ENCODE measurements at places on chromosomes 7 and 10.

DNA sequence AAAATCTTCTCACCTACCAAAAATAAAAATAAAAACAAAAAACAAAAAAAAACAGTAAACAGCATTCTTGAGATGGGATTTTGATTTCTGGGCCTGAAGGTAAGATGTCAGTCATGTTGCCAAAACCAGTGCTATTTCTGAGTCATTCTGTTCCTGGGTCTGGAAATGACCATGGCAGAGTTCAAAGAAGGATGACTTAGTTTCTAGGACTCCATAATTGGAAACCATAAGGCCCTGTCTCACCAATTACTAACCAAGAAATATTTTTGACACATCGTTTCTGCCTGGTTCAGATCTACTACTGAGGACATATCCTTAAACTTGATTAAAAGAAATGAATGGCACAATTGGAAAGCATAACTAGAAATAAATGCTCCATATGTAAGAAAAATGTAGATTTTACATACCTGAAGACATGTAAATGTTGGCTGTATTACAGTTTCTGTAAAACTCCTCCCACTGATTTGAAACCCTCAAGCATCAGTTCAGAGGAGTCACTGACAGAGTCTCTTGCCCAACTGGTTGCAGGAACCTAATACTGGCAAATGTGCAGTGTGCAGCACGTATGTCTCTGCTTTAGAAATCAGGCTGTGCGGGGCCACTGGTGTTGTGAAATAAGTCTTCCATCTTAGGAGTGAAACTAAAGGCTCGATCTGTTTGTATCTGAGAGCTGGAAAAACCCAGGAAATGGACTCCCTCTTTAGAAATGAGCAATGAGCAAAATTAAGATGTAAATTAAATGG is 84.8 kb upstream of the EGR2 start:
- DNase-seq, result no peak

GRCh38 chr7:150337659-150338081 is 3.8 kb downstream of the RARRES2 start:
- DNase-seq, result no peak

DNA sequence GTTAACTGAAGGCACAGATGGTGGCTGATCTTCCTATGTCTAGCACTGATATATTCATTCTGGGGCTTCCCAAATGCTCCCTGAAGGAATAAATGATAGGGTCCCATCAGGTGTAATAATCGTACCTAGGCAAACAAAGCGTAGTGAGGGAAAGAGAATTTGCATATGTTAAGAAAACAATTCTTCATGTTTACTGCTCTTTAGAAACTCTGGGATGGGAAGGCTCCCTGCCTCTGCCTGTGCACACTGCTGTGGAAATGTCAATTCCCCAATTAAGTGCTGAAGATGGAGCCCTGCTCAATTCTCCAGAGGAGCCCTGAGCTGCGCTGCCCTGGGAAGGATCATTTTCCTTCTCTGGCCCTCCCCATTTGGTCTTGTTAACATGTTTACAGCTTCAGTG is 380.9 kb upstream of the ADARB2 start:
- DNase-seq, result no peak

DNA sequence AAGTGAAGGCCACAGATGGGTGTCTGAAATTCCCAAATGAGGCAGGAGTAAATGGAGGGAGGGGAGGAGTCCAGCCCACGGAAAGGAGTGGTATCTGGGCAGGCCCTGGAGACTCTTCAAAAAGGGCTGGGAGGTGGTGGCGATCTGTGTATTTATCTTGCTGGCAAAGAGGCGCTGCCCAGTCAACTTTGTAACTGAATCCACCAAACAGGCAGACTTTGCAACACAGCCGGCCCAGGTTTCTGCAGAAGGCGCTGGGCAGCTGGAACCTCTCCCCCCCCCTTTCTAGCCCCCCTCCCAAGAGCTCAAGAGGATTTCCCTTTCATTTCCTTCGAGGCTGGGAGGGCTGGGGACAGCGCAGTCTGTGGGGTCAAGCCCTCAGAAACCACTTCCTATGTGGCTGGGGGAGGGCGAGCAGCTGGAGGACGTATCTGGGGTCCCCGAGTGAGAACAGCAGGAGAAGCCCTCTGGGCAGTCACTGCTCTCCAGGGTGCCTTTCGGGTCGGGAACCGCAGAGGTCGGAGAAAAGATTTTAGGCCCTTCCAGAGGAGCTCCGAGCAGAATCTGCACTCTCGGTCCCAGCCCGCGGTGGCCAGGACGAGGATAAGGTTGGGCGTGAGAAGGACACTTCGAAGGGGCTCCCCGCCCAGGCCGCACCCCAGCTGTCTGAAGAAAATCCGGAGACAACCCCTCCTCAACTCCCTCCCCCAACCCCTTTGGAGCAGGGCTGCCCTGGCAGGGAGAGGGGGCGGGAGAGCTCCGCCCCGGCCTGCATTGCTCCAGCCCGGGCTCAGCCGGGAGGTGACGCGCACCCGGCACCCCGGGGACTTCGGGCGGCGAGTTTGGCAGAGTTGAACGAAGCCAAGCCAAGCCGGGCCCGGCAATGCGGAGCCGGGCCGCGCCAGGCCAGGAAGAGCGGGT is 965 bp downstream of the ZCCHC24 start:
- peak; percentile 71 for DNase-seq

- DNase-seq, result no peak
Observed at GRCh38 chr7:87170828-87171227, 18.6 kb downstream of the DMTF1 start.

DNA sequence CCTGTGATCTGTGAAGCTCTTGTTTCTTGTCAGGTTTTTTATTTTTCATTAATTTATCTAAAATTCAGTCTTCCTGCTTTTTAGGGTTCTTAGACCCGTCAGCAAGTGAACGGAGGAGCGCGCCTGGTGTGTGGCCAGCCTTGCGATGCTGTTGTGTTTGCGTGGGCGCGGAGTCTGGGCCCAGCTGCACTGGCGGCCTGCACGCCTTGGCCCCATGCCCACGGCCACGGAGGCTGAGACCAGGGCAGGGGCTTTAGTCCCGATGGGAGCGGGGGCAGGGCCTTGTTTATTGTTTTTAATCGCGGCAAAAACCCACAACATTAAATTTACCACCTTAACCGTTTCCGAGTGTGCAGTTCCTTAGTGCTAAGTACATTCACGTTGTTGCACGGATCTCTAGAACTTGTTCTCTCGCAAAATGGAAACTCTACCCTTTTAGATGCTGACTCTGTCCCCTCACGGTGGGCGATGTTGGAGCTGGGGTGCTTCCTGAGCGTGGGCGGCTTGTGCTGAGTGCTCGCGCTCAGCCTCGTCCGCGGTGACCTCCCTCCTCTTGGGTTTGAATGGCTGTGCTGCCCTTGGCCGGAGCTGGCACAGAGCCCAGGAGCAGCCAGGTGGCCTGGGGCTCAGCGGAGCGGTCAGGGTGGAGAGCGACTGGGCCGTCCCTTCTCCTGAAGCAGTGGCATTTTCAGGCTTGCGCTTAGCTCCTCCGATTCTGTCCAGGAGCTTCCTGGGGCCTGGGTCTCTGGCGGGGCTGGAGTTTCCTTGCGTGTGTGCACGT is 69.1 kb downstream of the INPP5A start:
- no peak for DNase-seq

- peak; percentile 34 for DNase-seq
Observed at GRCh38 chr10:69407621-69408301, 9.0 kb downstream of the TACR2 start.

GRCh38 chr10:102951316-102951715 is 33.2 kb downstream of the CNNM2 start:
- DNase-seq, result no peak

DNA sequence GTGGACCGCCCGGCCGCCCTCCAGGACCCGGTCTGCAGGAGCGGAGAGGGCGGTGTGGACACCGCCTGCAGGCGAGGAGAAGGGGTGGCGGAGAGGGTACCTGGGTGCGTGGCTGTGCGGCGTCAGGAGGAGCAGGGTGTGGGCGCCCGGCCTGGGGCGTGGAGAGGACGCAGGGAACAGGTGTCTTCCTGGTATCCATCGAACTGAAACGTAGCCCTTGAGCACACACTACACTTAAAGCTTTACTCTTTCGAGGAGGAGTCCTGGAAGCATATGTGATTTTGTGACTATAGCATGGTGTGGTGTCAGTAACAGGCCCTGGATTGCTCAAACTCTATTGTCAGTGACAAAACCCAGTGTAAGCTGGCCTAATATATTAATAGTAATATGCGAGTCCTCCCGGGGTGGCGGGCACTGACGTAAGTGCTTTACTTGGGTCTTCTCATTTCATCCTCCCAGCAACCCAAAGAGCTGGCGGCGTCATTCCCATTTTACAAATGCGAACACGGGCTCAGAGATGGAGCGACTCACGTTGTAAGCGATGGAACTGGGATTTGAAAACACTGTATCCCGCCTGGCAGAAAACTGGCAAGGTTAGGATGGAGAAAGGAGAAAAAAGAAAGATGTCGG is 508 bp upstream of the TECPR1 start:
- DNase-seq, result no peak

DNA sequence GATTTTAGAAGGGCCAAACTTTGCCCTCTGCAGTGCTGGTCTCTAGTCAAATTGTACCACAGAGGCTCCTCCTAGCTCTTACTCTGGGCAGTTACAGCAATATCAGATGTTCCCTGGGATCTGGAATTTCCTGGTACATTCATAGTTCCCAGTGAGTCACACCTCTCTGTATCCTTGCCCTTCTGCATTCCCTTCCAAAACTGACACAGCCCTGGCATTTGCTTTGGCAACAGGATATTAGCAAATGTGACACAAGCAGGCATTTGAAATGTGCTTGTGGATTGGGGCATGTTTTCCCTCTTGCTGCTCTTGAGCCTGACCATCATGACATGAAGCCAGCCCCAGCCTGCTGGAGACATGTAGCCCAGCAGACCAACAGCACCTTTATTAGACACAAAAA is 284.7 kb upstream of the AKR1E2 start:
- DNase-seq, result no peak

DNA sequence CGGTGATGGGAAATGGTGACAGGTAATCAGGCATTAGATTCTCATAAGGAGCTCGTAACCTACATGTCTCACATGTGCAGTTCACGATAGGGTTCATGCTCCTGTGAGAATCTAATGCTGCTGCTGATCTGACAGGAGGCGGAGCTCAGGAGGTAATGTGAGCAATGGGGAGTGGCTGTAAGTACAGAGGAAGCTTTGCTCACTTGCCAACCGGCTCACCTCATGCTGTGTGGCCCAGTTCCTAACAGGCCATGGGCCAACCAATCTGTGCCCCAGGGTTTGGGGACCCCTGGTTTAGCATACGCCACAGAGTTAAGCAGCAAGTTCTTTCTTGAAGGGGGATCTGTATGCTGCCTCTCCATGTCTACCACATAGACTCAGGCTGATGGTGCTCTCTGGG is 133.1 kb downstream of the IQUB start:
- no peak for DNase-seq

GRCh38 chr7:109926738-109927137 is 1164.2 kb upstream of the LRRN3 start:
- no peak for DNase-seq

DNA sequence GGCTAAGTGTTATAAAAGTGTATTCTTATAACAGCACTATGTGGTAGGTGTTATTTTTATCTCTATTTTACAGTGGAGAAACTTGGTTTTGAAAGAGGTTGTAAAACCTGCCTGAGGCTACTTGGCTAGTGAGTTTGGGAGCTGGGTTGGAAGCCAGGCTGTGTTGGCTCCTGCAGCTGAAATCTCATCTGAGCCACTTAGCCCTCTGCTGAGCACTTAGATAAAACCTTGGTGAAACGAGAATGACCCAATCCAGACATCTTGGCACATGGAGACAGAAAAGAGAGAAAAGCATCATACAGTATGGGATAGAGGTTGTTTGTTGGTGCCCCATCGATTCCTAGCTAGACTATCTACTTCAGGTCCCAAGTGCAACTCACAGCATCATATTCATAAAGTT is 37.4 kb downstream of the BLNK start:
- DNase-seq, result no peak

DNA sequence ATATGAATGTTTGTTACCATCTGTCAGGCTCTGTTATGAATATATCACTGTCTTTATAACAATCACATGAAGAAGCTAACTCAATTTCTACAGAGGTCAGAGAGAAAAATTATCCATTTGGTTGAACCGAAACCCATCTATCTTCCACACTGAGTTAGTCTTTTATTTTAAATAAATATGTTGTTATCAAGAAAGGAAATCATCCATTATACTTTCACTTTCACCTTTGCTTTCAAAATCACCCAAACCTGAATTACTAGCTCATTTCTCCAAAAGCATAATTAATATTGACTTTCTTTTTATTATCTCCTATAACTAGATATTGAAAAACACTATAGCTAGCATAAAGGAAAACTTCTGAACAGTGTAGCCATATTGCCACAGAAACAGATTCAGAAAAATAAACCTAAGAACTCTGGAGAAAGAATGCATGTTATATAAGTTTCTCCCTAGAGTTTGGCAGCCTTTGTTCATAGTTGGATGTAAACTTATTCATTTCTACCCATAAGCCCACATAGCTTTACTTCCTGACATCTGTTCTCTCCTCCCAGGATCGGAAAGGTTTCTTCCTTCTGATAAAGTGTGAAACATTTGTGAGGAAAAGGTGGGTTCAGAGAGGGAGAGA is 66.0 kb downstream of the NPSR1 start:
- DNase-seq, result no peak

DNA sequence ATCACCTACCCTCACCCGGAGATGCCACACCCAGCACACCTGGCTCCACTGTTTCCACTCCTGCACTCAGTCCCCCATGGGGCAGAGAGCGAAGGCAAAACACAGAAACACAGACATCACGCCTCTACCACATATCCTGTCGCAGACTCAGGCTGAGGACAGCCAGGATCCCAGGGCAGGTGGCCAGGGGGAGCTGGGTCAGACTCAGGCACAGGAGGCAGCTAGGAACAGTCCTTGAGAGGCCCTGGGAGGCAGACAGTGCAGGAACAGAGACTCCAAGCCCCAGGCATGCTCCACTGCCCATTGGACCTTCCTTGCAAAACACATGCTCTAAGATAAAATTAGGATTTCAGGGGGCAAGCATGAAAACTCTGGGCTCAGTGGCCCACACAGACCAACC is 154.4 kb upstream of the C7orf33 start:
- no peak for DNase-seq

GRCh38 chr7:76050545-76050944 is 2.6 kb downstream of the MDH2 start:
- no peak for DNase-seq

DNA sequence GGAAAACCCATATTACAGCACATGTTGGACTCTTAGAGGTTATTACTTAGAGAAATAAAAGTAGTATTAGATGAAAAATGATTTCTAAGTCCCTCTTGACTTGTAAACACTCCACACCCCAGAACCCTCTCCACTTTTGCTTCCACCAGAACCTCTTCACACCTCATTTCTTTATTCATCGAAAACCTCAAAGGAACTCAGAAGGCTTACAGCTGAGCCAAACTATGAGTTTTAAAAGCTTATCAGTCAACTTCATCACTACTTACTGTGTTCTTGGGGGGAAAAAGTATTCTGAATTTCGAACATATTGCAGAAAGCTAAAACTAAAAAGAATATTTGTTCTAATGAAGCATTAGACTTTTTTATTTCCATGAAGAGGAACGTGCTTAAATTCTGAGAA is 547.8 kb upstream of the STEAP1 start:
- no peak for DNase-seq

- DNase-seq, result no peak
Observed at GRCh38 chr10:12839941-12840611, 161.4 kb downstream of the CCDC3 start.

- peak; percentile 23 for DNase-seq
Observed at GRCh38 chr7:121138262-121138933, 149.9 kb downstream of the CPED1 start.
